ENCODE measurements at places on chromosomes 12 and 14.

DNA sequence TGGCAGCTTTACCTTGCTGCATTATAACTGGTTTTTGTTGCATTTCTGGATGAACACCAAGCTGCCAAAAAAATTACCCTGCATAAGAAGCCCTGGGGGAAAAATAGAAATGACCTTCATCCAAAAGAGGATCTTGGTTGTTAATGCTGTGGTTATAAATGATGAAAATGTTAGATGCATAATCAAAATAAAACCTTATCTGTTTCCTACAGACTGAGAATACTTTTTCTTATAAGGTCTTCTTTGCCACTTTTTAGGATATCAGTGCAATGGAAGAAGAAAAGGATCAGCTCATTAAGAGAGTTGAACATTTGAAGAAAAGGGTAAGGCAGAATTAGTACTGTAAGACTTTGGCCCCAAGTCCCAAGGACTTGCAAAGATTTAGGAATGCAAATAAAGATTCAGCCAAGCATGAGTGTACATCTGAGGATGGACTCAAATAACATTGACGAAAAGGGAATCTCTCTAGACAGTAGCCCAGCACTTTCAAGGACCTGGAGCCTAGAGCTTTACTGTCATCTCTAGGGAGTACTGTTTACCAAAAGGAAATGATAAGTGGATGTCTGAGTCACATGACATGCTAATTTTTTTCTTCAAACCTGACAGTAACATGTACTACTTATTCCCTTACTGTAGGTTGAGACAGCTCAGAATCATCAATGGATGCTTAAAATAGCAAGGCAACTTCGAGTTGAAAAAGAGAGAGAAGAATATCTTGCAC lies 10.7 kb downstream of the IFT81 start:
- no peak for DNase-seq

- no peak for DNase-seq
Observed at GRCh38 chr14:99155173-99156089, 116.6 kb downstream of the BCL11B start.

DNA sequence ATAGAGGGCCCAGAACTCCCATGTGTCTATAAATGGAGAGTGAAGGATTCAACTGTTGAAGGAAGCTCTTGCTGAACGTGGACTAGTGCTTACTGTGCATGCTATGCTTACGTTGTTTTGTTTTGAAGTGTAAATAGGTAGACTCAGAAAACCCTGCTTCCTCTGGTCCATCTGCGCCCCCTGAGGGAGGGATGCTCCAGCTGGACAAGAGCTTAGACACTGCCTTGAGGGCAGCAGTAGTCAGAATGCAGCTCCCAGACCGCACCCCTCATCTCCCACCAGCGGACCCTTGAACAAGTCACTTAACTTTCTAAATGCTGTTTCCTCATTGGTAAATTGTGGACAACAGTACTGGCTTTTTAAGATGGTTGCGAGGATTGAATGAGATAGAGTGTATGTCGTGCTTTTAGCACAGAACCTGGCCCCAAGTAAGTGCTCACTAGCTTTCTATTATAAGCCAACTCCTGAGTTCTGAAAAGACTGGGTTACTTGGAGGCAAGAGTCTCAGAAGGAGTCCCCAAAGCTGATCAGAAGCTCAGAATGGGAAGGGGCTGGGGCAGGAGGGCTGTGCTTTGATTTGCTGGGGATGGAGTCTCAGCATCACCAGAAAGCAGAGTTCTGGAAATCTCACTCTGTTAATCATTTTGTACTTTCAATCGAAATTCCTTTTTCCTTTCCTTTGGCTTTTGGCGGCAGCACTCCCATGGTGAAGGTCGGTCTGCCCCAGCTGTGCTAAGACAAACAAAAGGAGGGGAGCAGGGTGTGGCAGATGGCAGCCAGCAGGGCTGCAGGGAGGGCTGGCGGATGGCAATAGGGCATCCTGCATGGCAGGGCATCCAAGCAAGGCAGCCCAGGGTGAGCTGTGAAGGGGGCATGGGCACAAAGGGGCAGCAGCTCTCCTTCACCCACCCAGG lies 15.6 kb downstream of the AGAP2 start:
- DNase-seq: peak; percentile 35

DNA sequence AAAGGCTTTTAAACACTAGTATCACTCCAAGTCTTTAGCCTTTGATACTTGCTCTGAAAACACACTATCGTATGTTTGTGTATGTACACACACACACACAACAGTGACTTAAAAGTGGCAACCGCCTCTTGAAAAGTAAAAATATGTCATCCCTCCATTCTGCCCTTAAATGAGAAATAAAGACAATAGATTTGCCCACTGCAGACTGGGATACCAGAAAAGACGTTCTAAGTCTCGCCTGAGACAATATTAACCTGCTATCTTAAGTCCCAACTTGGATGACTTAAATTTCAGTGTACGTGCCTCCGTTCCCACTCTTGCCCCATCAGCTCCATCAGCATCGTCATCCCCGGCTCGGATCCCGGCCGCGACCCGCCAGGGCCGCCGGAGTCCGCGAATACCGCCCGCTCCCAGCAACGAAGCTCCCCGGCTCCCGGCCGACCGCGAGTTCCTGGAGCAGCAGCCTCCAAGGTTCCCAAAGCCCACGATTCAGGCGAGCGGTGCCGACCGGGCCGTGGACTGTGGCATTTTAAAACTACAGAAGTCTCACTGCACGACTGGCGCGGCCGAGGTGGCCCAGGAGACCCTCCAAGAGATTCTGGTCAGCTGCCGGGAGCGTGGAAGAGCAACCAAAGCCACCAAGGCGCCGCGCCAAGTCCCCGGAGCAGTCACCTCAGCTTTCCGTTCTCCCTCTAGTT lies 2.8 kb upstream of the ARID2 start:
- DNase-seq: no peak

- DNase-seq: no peak
Observed at GRCh38 chr14:30129807-30130206, 202.2 kb upstream of the PRKD1 start.

GRCh38 chr14:99012703-99013102 lies 259.3 kb downstream of the BCL11B start:
- no peak for DNase-seq

- DNase-seq: no peak
Observed at GRCh38 chr12:21800011-21800410, 25.5 kb upstream of the KCNJ8 start.

DNA sequence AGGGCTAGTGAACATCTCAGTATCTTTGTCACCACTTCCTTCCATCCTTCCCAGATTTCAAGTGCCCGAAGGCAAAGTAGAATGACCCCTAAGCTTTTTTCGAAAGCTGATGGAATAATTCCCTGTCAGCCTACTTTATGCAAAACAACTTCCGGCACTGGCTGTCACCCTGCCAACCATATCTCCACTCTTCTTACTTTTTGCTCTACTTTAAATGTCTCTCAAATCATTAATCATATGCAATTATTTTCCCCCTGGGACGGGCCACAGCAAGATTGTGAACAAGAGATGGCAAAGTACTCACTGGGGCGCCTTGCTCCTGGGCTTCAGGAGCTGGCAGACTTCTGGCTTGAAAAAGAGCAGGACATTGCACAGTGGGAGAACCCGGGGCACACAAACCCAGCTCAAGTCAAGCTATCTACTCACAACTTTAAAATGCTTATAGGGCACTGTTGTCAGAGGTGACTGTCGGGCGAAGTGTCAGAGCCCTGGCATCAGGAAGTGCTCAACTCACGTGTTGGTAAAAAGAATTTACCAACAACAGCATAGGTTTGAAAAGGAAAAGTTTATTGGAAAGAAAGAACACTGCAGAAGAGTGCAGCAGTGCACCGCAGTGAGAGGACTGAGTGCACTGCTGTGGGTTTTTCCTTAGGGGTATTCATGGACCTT lies 373.5 kb downstream of the PAWR start:
- DNase-seq: no peak

DNA sequence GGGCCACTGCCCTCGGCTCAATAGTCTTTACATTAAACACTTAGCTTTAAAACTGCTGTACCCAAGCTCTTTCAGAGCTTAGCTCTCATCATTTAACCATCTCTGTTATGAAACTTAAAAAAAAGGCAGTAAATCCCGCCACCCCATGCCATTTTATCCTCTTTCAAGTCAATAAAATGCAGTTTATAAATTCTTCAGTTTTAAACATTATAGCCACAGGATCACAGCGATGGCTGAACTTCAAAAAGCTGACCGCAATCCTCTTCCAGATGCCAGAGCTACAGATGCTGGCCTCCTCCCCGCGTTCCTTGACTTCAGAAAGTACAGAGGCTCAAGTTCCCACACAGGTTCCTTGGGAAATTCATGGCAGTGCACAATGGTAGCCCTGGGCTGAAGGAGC lies 4.2 kb downstream of the OR10G3 start:
- DNase-seq: no peak

GRCh38 chr14:42856106-42856505 lies 1249.4 kb downstream of the LRFN5 start:
- DNase-seq: no peak

GRCh38 chr14:51855234-51855633 lies 5.2 kb upstream of the GNG2 start:
- DNase-seq: no peak

GRCh38 chr14:95495538-95496025 lies 20.9 kb downstream of the SYNE3 start:
- DNase-seq: no peak

DNA sequence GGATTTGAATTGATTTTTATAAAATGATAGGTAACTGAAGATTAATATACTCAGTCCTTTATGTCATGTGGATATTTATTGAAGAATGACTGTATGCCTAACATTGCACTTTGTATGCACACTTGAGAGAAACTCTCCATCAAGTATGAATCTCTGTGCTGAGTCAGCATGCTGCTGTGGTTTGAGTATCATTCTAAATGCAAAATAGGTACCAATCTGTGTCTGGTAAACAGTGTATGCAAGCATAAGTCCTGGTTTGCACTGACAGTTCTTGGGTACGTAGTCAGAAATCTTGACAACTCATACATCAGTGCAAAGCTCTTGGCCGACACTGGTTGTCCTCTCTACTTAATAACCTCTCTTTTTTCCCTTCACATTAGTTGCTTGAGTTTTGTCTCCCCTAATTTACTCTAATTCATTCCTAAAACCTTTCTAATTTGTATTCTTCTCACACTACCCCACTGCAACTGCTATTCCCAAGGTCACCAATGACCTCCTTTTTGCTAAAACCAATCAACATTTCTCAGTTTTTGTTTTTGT lies 21.8 kb downstream of the MGAT4C start:
- DNase-seq: no peak

DNA sequence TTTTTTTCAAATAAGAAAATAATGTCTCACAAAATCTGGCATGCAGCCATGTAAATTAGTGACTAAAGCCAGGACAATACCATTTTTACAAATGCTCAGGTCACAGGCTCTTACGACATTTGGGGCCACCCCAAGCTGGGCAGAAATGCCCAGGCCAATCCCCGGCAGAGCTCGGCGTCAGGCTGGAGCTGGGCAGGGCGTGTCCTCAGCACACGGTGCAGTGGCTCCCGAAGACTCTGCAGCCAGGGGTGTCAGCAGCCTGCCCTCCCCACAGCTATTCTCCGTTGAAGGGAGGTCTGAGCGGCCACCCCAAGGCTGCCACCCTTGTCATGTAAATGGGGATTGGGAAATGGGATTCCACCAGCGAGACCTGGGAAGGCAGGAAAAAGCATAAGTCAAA lies 158.6 kb downstream of the DICER1 start:
- DNase-seq: no peak

DNA sequence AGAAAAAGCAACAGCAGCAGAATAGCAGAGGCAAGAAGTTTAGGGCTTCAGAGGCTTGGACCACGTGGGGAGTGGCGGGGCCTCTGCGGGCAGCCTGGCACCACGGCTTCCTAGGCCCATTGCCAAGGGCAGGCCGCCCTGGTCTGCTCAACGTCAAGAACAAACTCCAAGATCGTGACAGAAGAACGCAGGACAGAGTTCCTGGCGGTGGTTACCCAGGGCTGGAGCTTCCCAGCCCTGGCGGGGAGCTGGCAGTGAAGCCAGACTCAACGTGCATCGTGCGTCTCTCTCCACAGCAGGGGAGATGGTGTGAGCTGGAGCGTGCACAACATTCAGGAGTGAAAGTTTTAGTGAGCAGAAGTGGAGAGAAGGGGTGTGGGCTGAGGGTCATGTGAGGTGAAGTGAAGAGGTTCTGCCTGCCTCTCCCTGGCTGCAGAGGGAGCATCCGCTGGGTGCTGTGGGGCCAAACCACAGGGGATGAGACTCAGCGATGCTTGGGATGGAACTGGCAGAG lies 13.9 kb upstream of the CACNA2D4 start:
- DNase-seq: no peak

- no peak for DNase-seq
Observed at GRCh38 chr12:68259318-68259940, 6.0 kb upstream of the IL22 start.

- DNase-seq: no peak
Observed at GRCh38 chr12:115351514-115352077, 667.6 kb upstream of the TBX3 start.

All from NCI-H524 treated with DMSO at 0.1 percent for 48 hours (cell line).